Hippocampal formation (tissue), 2 donors: ENCODE measurements at places on chromosomes 6 and 20.

DNA sequence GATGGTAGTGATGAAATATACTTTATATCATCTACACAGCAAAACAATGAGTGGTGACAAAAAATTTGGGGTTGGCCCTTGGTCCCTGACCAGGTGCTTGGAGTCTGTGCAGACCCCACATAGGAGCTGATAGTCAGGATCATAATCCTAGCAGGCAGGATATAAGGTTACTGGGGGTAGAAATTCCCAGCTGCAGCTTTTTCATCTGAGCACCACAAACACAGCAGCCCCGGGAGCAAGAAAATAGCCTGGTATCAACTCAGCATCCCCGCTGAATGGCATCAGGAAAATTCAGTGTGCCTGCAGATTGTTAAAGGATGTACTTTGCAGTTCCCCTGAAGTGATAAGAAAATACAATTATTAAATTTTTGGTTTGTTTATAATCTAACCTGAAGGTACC lies 27.8 kb upstream of the RPL7L1 start:
- no peak for DNase-seq

- no peak for DNase-seq
These were observed 59.8 kb downstream of the GOPC start for GRCh38 chr6:117542493-117542892.

DNA sequence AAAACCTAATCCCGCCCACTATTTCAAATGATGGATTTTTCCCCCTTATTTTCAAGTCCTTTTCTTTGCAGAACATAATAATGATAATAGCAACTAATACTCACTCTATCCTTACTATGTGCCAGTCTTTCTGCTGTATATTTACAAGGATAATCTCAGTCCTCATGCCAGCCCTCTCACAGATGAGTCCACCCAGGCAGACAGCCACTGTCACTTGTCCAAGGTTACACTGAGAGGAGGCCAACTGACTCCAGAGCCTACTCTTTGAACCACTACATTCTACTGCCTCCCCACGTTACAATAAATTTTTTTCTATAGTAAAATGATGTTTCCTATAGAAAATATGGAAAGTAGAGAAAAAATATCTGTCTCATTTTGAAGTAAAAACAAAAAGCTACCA lies 30.9 kb downstream of the ELOVL5 start:
- no peak for DNase-seq

DNA sequence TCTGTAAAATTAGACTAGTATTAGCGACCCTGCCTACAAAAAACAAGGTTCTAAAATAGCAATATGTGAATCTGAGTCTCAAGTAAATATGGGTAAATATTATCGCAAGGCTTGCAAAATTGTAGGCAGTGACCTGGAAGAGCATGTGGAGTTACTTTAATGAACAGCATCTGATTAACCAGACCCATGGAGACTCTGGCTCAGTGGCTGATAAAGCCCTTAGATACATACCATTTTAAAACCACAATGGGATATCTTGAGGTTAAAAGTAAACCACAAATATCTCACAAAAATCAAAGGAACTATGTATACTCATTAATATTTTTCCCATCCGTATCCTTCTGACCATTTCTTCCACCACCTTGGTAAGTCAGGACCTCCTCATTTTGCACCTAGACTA lies 187.0 kb downstream of the MTFR2 start:
- no peak for DNase-seq

GRCh38 chr6:87716928-87717614 lies 15.0 kb upstream of the AKIRIN2 start:
- DNase-seq = no peak

DNA sequence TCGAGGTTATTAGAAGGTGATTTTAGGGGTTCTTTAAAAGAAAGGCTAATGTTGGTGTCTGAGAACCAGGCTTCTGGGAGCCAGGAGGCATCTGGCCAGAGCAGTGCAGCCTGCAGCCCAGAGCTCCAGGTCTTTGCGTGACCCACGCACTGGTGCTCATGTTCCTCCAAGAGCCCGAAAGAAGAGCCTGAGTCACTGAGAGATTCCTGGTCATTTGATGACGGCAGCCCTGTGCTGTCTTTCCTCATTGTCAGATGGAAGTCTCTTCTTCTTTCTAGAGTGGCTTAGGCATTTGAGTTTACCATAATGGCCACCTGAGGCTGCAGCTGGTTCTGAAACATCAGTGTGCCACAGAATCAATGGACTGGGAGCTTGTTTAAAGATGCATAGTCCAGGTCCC lies 46.4 kb downstream of the CD109 start:
- no peak for DNase-seq
